ENCODE measurements at places on chromosomes 12 and 14.

GRCh38 chr12:1839956-1840951 is 19.9 kb downstream of the LRTM2 start:
- no peak for DNase-seq

DNA sequence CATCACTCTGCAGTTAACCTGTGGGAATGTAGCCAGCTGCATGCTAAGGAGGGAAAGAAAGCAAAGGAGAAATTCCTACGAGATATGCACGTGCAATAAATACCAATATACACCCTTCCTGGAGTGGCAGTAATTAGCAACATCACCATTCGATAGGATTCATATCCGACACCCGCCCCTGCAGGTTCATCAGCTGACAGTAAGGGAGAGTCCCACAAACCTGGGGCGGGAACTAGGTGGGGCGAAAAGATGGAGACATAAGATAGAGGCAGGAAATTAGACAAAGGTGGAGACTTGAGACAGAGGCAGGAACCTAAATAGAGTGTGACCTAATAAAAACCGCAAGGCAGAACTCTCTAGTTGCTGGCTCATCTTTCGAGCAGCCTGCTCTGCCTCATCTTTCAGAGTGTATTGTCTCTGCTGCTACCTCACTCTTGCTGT is 51.6 kb downstream of the PLEKHG3 start:
- no peak for DNase-seq

DNA sequence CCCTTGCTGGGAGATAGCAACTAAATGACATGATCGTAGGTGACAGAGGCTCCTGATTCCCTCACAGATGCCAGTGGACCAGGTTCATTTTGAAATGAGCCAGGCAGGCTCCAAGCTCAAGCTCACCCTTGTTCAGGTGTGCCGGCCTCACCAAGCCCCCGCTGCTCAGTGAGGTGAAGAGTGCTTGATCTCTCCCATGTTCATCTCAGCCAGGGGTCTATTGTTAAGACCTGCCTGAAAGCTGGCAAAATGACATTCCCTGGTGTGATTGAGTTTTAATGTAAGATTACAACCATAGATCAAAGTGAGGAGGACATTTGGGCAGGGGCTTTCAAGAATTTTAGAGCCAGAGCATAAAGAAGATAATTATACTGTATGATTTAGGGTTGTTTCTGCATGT is 497.9 kb downstream of the EGLN3 start:
- no peak for DNase-seq

DNA sequence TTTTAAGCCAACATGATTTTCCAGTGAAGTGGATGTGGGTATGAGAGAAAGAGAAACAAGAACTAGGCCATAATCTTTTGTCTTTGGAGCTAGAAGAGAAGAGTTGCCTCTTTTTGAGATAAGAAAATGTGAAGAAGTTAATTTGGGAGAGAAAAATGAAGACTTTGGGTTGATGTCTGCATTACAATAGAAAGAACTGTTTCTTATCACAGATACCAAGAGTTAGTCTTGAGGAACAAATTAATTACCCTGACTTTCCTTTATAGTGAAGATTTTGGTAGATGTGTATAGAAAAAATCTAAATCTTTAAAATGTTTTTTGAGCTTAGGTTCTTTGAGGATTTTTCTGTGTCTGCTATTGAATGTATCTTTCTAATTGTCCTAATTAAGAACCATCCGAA is 4.2 kb downstream of the A2M start:
- DNase-seq = no peak

- DNase-seq = no peak
Measured at GRCh38 chr14:30874999-30875787, 834 bp downstream of the COCH start.

Measured in cortex of kidney (tissue), 1 donor.